Fibroblast of lung (primary cell): ENCODE measurements at places on chromosomes 7 and 10.
A peak's percentile ranks its signal among the peaks of the same experiment; 100 is the strongest.

DNA sequence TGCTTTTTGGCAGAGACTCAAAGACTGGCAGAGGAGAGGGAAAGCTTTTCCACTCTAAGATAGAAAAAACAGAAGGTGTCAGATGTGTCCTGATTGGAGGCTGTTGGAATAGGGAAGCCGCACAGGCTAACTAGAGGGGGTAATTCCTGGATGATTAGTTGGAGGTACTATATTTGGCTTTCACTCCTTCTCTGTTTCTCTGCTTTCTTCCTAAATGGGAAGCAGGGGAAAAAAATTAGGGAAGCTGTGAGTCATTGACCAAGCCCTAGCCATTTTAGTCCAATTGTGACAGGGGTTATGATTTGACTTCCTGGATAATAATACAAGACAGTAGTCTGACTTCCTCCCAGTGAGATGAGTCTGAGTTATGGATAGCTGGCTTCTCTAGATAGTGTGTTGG is 475.2 kb upstream of the CELF2 start:
- H3K27me3 ChIP-seq: no peaks in the 10 kb centered on the region
- DNase-seq: peak; percentile 62

GRCh38 chr7:47759056-47759706 is 177.3 kb upstream of the TNS3 start:
- H3K4me3 ChIP-seq: no peak overlapping the region
- H3K36me3 ChIP-seq: no peaks in the 10 kb centered on the region
- H3K27me3 ChIP-seq: no peaks in the 10 kb centered on the region
- peak overlapping the region; percentile 82 for H3K27ac ChIP-seq

DNA sequence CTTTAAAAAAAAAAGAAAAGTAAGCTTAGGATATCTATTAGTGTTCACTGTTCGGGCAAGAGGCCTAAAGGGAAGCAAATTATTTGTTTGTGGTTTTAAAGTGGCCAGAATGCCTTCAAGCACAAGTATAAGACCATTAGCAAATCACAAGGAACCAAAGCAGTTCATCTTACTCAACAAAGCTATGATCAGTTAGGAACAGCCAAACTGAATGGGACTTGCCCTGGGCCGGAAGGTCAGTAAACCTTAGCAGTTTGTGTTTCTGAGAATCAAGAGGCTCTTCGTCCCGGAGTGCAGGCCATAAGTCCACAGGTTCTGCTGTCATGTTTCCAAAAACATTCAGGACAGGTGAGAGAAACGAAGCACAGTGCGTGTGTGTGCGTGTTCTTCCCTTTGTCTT is 4.5 kb downstream of the FBXW4 start:
- no peak overlapping the region for H3K27ac ChIP-seq
- H3K4me1 ChIP-seq: peaks cover 3% of the 10 kb centered on the region
- no peak for DNase-seq
- no peaks in the 10 kb centered on the region for H3K36me3 ChIP-seq
- H3K4me3 ChIP-seq: no peak overlapping the region

DNA sequence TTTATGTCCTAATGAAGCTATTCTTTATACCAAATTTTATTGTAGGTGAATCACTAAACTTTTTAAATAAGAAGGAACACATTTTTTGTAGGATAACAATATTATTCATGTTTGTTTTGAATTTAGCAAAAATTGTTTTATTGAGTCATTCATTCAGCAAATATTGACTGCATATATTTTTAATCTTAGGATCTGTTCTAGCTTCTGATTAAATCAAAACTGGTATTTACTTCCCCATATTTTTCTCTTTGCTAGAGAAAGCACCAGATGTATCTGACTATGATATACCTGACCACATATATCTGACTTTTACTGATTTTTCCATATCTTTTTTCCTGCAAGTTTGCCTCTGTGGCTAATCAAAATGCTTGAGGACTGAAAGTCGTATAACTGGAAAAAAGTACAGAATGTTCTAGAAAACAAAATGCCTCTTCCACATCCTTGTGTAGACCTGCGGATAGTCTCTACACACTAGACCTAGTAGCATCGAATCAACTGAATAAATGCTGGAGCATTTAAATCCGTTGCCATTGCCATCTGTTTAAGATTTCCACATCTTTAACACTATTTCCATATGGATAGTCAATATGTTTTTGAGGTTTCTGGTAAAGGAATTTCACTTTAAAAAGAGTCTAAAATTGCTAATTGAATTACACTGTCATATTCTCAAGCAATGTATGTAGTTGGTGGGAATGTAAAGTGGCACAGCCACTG is 594.7 kb downstream of the KCNMA1 start:
- no peaks in the 10 kb centered on the region for H3K36me3 ChIP-seq
- no peak overlapping the region for H3K4me3 ChIP-seq
- H3K4me1 ChIP-seq: no peaks in the 10 kb centered on the region

DNA sequence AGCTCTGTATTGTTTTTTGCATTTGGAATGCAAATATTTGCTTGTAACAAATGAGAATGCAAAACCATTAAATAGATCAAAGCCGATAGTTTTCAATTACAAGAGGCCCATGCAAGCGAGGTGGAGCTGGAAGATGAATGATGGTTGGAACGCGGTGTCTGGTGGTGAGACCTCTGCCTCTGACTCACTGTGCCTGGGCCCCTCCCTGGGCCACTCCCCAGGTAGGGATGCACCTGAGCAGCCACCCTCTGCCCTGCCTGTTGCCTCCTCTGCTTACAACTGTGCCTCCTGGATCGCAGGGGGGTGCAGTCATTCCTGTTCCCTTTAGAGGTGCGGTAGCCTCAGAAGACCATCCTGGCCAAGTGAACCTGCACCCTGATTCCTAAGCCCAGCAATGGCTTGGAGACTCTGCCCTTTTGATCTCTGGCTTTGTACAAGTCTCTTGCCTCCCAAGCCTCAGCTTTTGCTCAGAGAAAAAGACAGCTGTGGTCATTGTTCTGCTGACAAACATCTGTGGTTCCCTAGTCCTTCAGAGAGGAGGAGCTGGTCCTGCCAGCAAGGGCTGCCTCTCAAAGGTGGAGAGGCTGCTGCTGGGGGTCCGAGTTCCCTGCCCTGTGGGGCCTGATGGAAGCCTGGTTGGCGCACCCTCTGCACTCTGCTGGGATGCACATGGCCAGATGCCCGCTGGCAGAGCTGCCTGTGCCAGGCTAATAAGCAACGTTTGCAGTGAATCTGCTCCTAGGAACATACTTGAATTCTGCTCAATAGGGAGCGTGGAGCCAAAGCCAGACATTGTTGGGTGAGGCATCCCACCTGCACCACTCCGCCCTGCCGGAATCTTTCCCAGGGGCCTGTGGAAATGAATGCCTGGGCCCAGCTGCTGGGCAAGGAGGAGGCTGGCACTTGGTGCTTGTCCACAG is 126.3 kb upstream of the TCERG1L start:
- no peaks in the 10 kb centered on the region for H3K4me1 ChIP-seq
- DNase-seq: no peak
- no peak overlapping the region for H3K27ac ChIP-seq
- no peak overlapping the region for H3K4me3 ChIP-seq

GRCh38 chr7:66013938-66014337 is 31.9 kb upstream of the GUSB start:
- H3K36me3 ChIP-seq: no peaks in the 10 kb centered on the region
- DNase-seq: peak; percentile 50
- no peaks in the 10 kb centered on the region for H3K4me1 ChIP-seq

DNA sequence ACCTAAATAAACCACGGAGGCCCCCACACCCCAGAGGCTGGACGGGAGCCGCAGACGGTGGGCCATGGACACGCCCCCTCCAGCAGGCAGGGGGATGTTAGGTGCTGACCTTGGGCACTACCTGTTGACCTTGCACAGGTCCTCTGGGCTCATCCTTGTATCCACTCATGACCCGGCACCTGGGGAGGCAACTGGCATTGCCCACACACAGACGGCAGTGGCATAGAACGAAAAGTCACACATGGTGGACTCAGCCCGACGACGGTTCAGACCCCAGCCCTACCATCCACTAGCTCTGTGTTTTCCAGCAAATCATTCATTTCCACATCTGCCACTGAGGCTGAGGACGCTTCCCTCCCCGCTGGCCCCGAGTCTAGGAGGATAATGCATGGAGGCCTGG is 247.7 kb upstream of the PPP2R2D start:
- H3K36me3 ChIP-seq: no peaks in the 10 kb centered on the region
- no peaks in the 10 kb centered on the region for H3K27me3 ChIP-seq
- no peaks in the 10 kb centered on the region for H3K4me1 ChIP-seq
- no peak overlapping the region for H3K4me3 ChIP-seq
- DNase-seq: no peak

DNA sequence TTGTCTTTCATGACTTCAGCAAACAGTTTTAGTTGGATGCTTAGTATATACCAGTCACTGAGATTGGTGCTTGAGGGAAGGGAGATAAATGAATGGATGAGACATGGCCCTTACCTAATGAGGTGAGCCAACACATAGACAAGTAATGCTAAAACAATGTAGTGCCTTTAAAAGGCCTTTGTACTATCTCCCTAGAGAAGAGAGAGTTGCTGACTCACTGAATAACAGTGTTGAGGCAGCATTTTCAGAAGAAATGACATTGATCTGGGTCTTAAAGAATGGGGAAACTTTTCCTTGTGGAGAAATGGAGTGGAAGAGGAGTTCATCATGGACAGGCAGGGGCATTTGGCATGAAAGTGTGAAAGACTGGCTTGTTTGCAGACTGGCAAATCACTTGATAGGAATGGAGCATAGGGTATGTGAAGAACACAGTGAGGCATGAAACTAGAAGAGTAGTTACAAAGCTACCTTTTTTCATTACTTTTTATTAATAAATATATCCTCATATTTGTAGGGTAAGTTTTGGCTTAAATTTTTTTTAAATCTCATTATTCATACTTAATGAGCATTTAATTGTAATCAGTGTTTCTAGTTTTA is 91.2 kb downstream of the KAT6B start:
- H3K36me3 ChIP-seq: no peaks in the 10 kb centered on the region
- H3K27ac ChIP-seq: peak overlapping the region; percentile 9
- DNase-seq: peak; percentile 38

GRCh38 chr7:66356277-66356721 is 151.2 kb downstream of the TPST1 start:
- peaks cover 2% of the 10 kb centered on the region for H3K4me1 ChIP-seq
- peak; percentile 71 for DNase-seq

GRCh38 chr10:132077091-132077490 is 11.3 kb downstream of the JAKMIP3 start:
- no peak overlapping the region for H3K4me3 ChIP-seq
- no peaks in the 10 kb centered on the region for H3K27me3 ChIP-seq
- H3K27ac ChIP-seq: no peak overlapping the region
- no peaks in the 10 kb centered on the region for H3K36me3 ChIP-seq
- no peak for DNase-seq

DNA sequence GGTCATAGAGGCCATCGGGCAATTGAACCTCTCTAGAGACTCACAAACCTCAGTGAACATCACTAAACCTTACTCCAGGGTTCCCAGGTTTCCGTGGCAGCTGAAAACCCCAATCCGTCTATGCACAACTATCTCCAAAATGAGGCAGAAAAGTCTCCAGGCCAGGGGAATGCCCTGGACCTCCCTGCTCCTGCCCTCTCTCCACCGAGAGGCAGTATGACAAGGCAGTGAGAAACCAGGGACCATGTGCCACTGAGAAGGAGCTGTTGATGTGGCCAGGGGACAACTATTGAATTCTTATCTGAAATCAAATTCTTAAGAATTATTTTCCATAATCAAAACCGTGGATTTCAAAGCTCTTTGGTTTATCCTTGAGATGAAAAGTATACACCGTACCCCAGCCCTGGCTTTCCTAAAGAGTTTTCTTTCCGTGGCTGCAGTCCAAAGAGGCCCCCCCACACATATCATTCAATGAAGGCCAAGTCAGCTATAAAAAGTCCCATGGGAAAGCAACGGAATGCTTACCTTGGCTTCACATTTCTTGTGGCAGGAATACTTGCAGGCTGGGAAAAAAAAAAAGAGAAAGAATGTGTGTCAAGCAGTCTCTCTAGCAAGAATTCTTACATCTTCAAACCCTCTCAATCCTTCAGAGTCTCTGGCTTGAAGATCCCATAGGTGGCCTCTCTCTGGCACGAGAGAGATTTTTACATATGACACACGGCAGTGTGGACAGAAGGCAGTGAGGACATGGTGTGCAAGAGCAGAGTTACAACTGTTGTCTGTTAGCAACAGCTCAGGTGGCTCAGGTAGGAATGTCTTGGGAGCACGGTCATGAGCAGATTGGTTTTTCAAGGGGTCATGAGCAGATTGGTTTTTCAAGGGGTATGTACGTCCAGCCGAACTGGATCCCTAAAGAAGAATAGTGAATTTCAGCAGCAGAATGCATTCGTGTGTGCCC is 75.2 kb downstream of the TNS3 start:
- no peaks in the 10 kb centered on the region for H3K27me3 ChIP-seq
- H3K27ac ChIP-seq: no peak overlapping the region
- DNase-seq: no peak
- H3K4me1 ChIP-seq: peaks cover 13% of the 10 kb centered on the region

GRCh38 chr10:94104316-94105000 is 110.7 kb downstream of the PLCE1 start:
- H3K27me3 ChIP-seq: peaks cover 4% of the 10 kb centered on the region
- H3K4me3 ChIP-seq: no peak overlapping the region
- H3K36me3 ChIP-seq: no peaks in the 10 kb centered on the region
- H3K4me1 ChIP-seq: peaks cover 13% of the 10 kb centered on the region
- H3K27ac ChIP-seq: peak overlapping the region; percentile 56

DNA sequence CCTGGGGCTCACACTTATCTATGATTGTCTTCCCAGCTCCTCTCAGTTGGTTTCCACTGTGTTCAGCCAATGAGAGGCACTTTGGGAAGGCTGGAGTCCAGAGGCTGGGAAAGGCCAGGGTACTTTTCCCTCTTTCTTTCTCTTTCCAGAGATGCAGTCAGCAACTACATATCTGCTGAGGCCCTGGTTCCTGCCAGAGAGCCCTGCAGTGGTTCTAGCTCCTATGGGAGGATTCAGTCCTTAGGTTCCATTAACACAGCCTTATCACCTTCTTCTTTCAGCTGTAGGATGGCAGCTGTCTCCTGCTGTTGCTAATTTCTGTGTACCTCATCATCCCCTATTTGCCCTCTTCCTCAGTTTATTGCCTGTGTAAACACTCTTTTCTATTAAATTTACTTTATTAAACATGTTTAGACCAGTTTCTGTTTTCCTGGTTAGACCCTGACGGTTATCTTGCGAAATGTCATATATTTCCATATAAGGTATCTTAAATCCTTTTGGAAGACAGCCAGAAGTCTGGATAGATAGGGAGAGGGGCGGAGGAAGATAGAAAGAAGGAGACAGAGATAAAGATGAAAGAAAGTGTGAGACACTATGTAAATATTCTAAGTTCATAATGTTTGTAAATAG is 100.3 kb downstream of the HGF start:
- no peak for DNase-seq
- H3K27me3 ChIP-seq: no peaks in the 10 kb centered on the region
- H3K4me3 ChIP-seq: no peak overlapping the region
- no peaks in the 10 kb centered on the region for H3K36me3 ChIP-seq
- H3K4me1 ChIP-seq: no peaks in the 10 kb centered on the region
- no peak overlapping the region for H3K27ac ChIP-seq

GRCh38 chr10:47371629-47372485 is 12.2 kb downstream of the ZNF488 start:
- no peak overlapping the region for H3K4me3 ChIP-seq
- no peaks in the 10 kb centered on the region for H3K36me3 ChIP-seq
- peaks cover 13% of the 10 kb centered on the region for H3K27me3 ChIP-seq
- H3K4me1 ChIP-seq: no peaks in the 10 kb centered on the region
- no peak for DNase-seq

- DNase-seq: peak; percentile 80
- peaks cover 2% of the 10 kb centered on the region for H3K36me3 ChIP-seq
- H3K27me3 ChIP-seq: no peaks in the 10 kb centered on the region
- no peaks in the 10 kb centered on the region for H3K4me1 ChIP-seq
- no peak overlapping the region for H3K27ac ChIP-seq
- no peak overlapping the region for H3K4me3 ChIP-seq
These were observed 15.9 kb downstream of the TMEM209 start for GRCh38 chr7:130189343-130189742.

GRCh38 chr7:130841416-130841815 is 107.4 kb upstream of the KLF14 start:
- DNase-seq: no peak
- H3K4me1 ChIP-seq: peaks cover 10% of the 10 kb centered on the region
- no peak overlapping the region for H3K4me3 ChIP-seq
- H3K27me3 ChIP-seq: no peaks in the 10 kb centered on the region
